Glutamatergic neuron (in vitro differentiated cells): ENCODE measurements at places on chromosomes 12 and 14. TPM values are rescaled to one million over a fixed set of nuclear protein-coding genes. Genes with fewer than 3 reads are reported as not detected.

- DNase-seq: no peak
These were observed 42.9 kb downstream of the INSM2 start for GRCh38 chr14:35576856-35577255.

GRCh38 chr12:65643595-65644386, 180.5 kb upstream of the HMGA2 start:
- DNase-seq: no peak

DNA sequence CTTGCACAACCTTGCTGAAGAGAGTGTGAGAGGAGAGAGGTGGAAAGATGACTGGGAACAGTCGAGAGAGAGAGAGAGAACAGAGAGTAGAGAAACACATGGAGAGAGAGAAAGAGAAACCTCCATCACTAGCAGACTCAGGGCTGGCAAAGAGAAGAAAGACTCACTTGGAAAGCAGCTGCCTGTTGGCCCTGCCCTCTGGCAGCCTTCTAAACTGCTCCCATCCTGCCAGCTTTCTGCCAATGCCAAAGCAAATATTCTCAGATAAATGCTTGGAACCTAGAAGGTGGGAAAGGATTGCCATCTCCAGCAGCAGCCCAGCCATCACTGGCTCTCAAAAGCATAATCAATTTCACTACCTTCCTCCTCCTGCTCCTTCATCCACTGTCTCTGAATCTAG, 107.9 kb upstream of the WSCD2 start:
- DNase-seq: no peak

- DNase-seq: no peak
These were observed 39.5 kb upstream of the YAF2 start for GRCh38 chr12:42277396-42278127.

The KSR2 gene
- 0.47 TPM for total RNA-seq

The SYT1 gene
- 155 TPM for total RNA-seq

The DEGS2 gene
- total RNA-seq: 0.34 TPM

The ATL1 gene
- 44.0 TPM for total RNA-seq
